ENCODE measurements at places on chromosomes 1 and 21.

DNA sequence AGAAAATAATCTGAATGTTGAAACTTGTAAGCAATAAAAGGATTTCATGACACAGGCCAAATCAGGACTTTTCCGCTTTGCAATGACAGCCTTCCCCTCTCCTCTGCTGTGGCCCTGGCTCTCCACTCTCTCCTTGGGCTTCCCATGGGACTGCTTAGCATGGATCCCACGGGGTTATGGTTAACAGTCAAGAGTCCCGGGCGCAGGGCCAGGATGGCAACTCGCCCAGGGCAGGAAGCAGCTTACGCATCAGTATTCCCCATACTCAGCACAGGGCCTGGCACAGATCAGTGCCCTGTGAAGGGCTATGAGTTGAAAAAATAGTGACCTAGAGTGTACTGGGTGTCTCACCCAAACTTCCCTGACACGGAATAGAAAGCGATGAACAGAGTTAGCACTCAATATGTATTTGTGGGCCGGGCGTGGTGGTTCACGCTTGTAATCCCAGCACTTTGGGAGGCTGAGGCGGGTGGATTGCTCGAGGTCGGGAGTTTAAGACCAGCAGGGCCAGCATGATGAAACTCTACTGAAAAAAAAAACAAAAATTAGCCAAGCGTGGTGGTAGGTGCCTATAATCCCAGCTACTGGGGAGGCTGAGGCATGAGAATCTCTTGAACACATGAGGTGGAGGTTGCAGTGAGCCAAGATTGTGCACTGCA, 29.1 kb upstream of the GRHL3 start:
- DNase-seq = no peak

DNA sequence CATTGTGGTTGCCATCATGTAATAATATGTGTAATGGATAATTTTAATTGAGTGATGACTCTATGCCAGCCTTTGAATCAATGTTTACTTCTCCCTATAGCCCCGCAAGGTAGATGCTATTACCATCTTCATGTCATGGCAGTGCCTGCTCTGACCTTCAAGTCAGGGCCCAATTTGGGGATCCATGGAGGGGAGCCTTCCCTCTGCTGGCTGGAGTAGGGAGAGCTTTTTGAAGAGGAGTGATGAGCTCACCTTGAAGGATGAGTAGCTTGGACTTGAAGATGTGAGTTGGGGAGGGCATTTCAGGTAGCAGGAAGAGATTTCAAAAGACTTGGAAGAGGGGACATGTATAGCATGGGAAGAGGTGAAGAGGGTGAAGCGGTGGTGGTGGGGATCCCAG, 189.2 kb downstream of the FOXD2 start:
- no peak for DNase-seq

GRCh38 chr1:203103216-203103615, 17.4 kb upstream of the MYOG start:
- no peak for DNase-seq

GRCh38 chr1:31861346-31861745, 45.5 kb upstream of the SPOCD1 start:
- no peak for DNase-seq

DNA sequence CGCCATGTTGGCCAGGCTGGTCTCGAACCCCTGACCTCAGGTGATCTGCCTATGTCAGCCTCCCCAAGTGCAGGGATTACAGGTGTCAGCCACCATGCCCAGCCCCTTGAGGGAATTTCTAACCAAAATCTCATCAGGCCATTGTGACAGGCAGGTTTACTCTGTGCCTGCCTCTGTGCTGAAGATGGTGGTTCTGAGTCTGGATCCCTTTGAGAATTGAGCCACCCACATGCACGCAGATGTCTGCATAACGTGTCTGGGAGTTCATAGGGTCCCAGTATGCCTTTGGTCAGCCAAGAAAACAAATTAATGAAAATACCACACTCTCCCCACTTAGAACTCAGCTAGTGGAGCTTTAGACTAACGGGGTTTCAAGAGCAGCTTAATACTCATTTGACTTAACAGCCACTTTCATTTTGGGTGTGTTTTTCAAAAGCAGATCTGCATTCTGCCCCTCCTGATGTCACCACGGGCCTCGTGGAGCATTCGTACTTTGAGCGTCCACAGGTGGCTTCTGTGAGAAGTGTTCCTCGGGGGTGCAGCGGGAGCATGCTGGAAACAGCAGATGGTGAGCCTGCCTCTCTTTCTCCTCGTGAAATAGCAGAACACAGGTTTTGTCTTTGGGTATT, 45.3 kb downstream of the DIP2A start:
- no peak for DNase-seq

- DNase-seq = no peak
Observed at GRCh38 chr1:110465038-110465813, 14.3 kb downstream of the PROK1 start.

GRCh38 chr1:51329443-51330325, 678 bp downstream of the TTC39A start:
- DNase-seq = no peak

DNA sequence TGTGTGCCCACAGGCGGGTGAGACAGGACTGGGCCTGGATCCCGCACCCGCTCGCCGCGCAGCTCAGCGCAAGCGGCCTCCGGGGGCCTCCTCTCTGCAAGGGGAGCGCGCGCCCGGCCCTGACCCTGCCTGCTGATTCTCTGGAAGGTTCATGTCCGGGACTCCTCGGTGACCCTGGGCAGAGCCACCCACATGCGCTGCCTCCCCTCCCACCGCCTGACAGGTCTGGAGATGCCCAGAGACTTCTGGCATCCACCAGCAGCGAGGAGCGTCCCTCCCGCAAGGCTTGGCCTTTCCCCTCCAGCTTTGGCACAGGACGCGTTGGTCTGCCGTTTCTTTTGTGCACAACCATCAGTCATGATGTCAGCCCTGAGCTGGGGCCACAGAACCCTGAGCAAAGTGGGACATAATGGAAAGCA, 42.0 kb upstream of the COL6A2 start:
- no peak for DNase-seq

DNA sequence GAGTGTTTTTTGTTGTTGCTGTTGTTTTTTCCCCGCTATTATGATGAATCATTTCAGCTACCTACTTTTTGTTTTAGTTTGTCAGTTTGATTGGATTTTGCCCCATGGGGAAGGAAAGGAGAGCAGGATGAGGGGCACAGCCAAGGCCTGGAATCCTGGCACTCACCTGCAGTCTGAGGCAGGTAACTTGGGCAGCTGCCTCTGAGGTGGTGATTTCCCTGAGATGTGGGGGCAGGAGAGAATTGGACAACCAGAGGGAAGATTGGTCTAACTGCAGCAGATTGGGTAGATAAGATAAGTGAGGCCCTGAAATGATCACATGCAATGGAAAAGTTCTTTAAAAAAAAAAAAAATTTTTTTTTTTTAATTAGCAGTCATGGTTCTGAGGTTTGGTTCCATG, 1.5 kb upstream of the LAX1 start:
- DNase-seq = no peak

- DNase-seq = no peak
Observed at GRCh38 chr1:147579532-147579931, 38.2 kb downstream of the BCL9 start.

DNA sequence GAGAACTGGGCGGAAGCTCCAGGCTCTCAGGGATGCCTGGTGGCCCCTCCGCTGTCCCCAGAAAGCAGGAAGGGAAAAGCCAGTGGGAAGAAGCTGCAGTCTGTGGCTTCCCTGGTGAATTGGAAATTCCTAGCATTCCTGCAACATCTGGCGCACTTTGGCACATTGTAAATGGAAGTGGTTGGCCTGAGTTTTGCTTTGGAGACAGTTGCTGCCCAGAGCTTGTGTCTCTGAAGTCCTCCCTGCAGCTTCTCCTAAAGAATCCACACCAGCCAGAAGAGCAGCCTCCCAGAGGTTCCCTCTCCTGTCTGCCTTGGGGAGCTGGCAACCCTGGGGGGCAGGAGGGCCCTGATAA, 48.2 kb downstream of the ARHGEF10L start:
- DNase-seq = no peak

DNA sequence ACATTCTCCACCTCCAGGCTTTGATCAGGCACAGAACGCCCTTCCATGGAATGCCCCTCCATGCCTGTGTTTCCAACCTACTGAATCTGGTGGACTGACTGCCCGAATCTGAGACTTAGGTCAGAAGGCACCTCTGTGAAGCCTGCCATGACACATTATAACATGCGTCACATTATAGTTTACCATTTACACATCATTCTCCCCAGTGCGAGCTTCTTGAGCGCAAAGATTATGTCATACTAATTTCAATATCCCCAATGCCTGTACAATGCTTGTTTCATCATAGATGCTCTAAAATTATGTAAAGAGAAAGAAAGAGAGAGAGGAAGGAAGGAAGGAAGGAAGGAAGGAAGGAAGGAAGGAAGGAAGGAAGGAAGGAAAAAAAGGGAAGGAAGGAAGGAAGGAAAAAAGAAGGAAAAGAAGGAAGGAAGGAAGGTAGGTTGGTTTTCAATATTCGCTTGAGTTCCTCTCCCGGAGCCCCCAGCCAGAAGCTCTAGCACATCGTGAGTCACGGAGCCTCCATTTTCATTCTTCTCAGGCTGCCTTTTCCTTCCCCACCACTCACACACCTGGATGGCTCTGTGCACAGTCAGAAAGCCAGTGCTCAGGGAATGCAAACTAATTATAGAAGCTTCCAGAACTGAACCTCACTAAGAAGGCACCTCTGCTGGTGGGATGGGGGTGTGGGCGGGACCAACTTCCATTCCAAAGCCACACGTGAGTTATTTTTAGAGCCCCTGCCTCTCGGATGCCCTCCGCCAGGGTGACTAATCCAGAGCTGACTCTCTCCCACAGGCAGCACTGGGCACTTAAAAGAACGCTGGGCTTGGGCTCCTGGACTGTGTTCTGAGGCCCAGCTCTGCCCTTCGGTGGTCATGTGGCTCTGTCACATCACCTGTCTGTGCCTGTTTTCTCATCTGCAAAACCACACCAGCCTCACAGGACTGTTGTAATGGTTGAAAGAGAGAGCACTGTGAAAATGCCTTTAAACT, 27.4 kb downstream of the LAMB3 start:
- no peak for DNase-seq

DNA sequence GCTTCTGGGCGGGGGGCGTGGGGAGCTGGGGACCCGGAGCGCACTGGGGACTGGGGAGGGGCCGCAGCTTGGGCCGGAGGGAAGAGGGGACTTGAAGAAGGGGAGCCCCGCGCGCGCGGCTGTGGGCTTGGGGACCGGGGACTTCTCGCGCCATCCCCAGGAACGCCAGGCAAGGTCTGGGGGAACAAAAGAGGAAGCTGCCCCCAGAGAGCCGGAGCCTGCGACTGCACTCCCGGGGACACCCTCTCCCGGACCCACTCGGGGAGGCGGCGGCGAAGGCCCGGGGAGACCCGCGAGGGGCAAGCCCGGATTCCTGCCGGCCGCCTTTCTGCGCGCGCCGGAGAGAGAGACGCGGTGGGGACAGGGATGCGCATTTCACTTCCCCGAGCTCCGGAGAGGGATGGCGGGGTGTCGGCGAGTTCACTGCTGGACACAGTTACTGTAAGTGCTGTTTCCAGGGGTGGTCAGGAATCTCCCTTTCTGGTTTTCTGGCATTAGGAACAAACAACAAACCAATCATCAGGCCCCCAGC, 732 bp downstream of the ABCG1 start:
- DNase-seq = no peak

DNA sequence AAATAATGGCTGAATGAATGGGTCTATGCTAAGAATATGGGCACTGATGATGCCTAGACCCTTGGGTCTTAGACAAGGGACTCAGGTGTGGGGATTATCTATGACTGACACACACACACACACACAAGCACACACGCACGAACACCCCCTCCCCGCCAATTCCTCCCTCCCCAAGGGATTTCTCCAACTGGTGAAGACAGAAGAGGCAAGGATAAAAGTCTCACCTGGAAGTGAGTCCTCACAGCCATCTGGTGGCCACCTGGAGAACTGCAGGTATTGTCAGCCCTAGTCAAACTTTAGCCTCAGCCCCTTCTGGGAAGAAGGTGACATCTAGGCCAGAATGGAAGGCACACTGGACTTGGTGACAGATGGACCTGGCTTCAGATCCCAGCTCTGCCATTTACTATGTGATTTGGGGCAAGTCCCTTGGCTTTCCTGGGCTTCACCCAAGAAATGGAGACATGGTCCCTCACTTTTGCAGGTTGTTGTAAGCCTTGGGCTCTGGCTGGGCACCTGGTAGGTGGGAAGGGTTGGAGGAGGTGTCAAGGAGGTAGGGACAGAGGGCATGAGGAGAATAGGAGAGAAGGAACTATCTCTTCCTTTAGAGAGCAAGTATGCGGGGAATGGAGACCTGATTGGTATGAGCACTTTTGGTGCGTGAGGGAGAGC, 4.0 kb upstream of the GPR3 start:
- DNase-seq = no peak

- no peak for DNase-seq
Observed at GRCh38 chr1:194289569-194290266, 1103.3 kb upstream of the B3GALT2 start.

- no peak for DNase-seq
Observed at GRCh38 chr1:234969581-234970400, 158.8 kb downstream of the TOMM20 start.

- no peak for DNase-seq
Observed at GRCh38 chr21:31666445-31667010, 7.0 kb downstream of the SOD1 start.

- no peak for DNase-seq
Observed at GRCh38 chr1:203682473-203683383, 56.1 kb downstream of the ATP2B4 start.

- no peak for DNase-seq
Observed at GRCh38 chr1:155761736-155762405, 73.0 kb downstream of the DAP3 start.

DNA sequence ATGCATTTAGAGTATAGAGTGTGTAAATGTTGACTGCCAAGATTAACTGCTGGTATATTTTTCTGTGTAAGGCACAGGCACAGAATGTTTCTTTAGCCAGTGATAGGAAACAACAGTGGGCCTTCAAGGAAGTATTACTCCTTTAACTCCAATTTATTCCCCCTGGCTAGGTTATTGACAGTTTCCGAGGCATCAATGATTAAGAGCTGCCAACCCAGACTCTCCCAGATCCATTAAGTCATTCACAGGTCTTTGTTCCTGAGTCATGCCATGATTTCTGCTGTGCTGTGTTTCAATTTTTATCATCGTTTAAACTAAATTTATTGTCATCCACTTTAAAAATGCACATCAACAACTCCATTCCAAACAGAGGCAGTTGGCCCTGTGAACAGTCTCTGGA, 9.2 kb downstream of the ZNF648 start:
- DNase-seq = no peak

GRCh38 chr1:62178372-62178771, 16.3 kb upstream of the L1TD1 start:
- DNase-seq = no peak

DNA sequence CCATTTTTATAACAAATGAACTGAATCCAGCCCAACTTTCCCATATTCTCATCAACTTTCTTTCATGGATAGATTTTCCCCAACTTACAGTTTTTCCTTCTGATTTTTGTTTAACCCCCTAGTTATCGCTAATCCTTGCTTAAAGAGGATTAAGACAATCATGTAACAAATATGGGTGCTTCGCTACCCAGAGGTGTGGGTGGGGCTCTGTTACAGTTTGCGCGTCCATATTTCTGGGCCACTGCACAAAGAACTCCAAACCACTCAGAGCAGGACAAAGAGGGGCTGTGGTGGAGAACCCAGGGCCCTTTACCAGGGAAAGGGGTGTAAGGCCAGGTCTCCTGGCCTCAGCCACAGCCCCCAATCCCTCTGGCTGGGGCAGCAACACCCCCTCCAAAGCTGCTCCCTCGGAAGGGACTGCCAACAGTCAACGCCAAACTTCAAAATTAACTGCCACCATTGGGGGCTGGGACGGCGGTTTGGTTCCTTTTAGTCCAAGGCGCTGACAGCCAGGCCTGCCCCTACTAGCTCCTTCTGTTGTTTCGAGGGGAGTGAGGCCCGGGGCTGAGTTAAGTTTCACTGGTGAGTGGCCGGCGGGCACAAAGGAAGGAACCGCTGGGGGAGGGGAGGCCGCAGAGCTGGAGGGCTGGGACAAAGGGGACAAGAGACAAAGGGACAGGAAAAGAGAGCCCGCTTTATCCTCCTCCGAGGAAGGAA, 27.9 kb downstream of the SSBP3 start:
- no peak for DNase-seq
